ENCODE measurements at places on chromosomes 11 and 22. TPM values are rescaled to one million over a fixed set of nuclear protein-coding genes. Genes with fewer than 3 reads are reported as not detected.

The KDM4D gene
- 2.6 TPM for total RNA-seq

DNA sequence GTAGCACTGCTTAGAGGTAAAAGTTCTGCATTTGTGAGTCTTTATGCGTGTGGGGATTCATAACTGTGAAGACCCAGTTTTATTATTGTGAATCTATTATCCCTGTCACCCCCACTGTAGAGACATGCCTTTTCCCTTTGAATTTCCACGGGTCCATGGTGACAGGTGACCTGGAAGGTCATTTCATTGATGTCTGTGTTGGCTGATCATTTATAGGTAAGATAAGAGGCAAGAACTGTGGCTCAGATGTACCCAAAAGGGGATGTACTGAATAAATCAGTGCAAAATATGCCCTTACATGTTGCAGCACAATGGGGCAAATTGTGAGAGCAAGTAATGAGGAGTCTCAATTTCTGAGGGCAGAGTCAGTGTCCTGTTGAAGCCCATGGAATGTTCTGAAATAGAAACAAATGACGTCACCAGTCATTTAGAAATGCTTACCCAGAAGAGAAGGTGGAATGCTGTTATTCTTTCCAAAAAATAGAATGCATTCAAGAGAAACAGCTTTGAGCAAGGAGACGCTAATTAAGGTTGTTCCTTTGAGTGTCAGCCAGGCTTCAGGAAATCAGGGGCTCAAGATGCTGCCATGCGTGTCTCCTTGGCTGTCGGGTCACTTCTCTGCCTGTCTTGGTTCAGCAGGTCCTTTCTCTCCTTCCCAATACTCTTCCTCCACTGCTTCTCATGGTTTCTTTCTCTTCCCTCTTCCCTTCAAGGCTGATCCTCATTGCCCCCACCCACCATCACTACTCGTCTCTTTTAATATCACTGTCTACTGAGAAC is 118.7 kb upstream of the E2F8 start:
- H3K27ac ChIP-seq = no peak overlapping the region
- DNase-seq = no peak
- no peaks in the 10 kb centered on the region for H3K4me1 ChIP-seq
- H3K27me3 ChIP-seq = peaks cover 8% of the 10 kb centered on the region
- H3K4me3 ChIP-seq = no peak overlapping the region

DNA sequence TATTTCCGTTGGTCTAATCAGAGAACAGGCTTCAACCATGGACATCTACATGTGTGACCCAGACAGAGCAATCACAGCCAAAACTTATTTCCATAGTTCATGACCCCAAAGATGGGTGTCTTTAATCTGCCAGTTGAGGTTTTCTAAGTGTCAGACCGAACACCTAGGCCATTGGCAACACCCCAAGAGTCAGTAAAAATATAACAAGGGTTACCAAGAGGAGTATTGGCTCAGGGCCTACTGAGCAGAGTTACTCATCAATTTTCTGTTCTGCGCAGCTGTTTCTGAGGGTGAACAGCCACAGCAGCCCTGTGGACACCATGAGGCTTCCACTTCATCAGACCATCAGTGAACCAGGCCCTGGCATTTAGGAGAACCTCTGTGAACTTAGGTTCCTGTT is 18.8 kb downstream of the GUCD1 start:
- H3K27me3 ChIP-seq = no peaks in the 10 kb centered on the region
- no peak overlapping the region for H3K4me3 ChIP-seq
- H3K36me3 ChIP-seq = no peaks in the 10 kb centered on the region
- peaks cover 4% of the 10 kb centered on the region for H3K4me1 ChIP-seq
- DNase-seq = no peak
- H3K27ac ChIP-seq = no peak overlapping the region

- no peak overlapping the region for H3K27ac ChIP-seq
- no peaks in the 10 kb centered on the region for H3K36me3 ChIP-seq
- no peaks in the 10 kb centered on the region for H3K4me1 ChIP-seq
- H3K27me3 ChIP-seq = no peaks in the 10 kb centered on the region
- DNase-seq = no peak
Measured at GRCh38 chr22:23110190-23110921, 31.4 kb downstream of the RSPH14 start.

The SLC5A4 gene
- not detected for total RNA-seq

The PGA5 gene
- not detected for total RNA-seq

The HEPHL1 gene
- total RNA-seq = 0.09 TPM

DNA sequence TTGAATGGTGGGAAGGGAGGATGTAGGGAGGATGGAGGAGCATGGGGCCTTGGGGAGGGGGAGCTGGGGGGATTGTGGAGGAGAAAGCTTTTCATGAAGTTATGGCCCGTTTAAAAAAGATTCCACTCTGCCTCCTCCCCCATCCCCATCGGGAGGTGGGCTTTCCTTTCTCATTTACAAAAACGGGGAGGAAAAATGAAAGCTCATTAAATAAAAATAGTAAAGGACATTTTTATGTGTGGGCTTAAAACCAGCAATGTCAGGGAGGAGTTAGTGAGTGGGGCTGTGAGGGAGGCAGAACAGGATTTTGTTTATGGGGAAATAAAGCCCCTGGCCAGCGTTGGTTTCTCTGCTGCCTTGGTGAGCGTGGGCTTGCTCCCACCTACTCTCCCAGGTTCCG is 83.2 kb downstream of the ZBTB16 start:
- peaks cover 25% of the 10 kb centered on the region for H3K4me1 ChIP-seq
- no peaks in the 10 kb centered on the region for H3K27me3 ChIP-seq
- no peak for DNase-seq
- H3K4me3 ChIP-seq = no peak overlapping the region

DNA sequence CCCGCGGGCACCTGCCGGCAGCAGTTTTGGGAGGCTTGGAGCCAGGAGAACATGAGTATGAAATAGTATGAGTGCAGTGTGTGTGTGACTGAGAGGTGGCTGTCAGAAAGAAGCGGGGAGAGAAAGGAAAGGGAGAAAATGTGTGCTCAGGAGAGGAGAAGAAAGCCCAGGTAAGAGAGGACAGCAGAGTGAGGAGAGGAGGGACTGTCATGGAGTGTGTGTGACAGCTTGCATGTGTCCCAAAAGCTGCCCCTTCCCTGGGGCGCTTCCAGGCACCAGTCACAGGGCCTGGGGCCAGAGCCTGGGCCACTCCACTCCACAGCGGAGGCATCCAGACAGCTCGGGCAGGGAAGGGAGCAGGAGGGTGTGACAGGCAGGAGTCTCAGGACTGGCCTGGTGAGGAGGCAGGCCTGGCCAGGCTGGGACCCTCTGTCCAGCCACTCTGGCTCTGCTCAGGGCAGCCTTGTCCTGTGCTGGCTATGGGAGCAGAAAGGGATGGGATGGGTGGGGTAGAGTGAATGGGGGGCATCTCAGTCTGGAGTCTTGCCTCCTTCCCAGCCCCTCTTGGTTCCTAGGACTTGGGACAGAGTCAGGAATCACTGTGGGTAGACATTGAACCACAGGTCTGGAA is 949 bp downstream of the MMP11 start:
- no peak for DNase-seq
- H3K4me1 ChIP-seq = peaks cover 4% of the 10 kb centered on the region
- peak overlapping the region; percentile 15 for H3K27ac ChIP-seq
- H3K27me3 ChIP-seq = no peaks in the 10 kb centered on the region
- no peaks in the 10 kb centered on the region for H3K36me3 ChIP-seq

GRCh38 chr11:34044664-34045485 is 6.7 kb upstream of the CAPRIN1 start:
- no peak for DNase-seq
- no peaks in the 10 kb centered on the region for H3K36me3 ChIP-seq
- no peak overlapping the region for H3K4me3 ChIP-seq
- H3K27me3 ChIP-seq = no peaks in the 10 kb centered on the region

DNA sequence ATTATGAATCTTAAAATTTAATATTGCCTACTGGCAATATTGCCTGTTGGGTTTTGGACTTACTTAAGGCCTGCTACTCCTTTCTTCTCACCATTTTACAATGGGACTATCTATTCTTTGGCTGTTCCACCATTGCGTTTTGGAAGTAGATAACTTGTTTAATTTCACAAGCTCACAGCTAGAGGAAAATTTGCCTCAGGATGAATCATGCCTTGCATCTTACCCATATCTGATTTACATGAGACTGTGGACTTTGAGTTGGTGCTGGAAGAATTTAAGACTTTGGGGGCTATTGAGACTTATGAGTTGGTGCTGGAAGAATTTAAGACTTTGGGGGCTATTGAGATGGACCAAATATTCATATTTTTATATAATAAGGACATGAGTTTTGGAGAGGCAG is 662.6 kb downstream of the METTL15 start:
- H3K36me3 ChIP-seq = no peaks in the 10 kb centered on the region
- H3K4me1 ChIP-seq = no peaks in the 10 kb centered on the region
- no peak overlapping the region for H3K4me3 ChIP-seq

DNA sequence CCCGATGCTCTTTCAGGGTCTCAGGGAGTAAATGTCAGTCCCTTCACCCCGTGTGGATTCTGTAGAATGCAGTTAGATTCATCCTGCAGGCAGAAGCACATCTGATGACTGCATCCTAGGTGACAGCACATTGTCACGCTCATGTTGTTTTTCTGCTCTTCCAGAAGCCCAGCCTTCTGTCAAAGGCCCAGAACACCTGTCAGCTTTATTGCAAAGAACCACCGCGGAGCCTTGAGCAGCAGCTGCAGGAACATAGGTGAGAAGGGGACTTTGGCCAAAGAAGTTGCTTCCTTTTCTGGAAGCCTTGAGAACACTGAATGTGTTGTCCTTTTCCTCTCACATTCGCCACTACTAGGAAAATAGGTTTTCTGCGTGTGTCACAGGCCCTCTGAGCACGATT is 43.7 kb downstream of the PPP2R1B start:
- no peak overlapping the region for H3K4me3 ChIP-seq
- H3K4me1 ChIP-seq = peaks cover 4% of the 10 kb centered on the region
- H3K27me3 ChIP-seq = no peaks in the 10 kb centered on the region
- DNase-seq = no peak

GRCh38 chr11:103340956-103341355 is 231.7 kb downstream of the DYNC2H1 start:
- H3K27ac ChIP-seq = no peak overlapping the region
- no peaks in the 10 kb centered on the region for H3K36me3 ChIP-seq
- H3K27me3 ChIP-seq = no peaks in the 10 kb centered on the region
- no peaks in the 10 kb centered on the region for H3K4me1 ChIP-seq
- no peak overlapping the region for H3K4me3 ChIP-seq
- DNase-seq = no peak

GRCh38 chr11:68865241-68865640 is 23.5 kb upstream of the CPT1A start:
- H3K4me3 ChIP-seq = no peak overlapping the region
- no peak for DNase-seq
- H3K4me1 ChIP-seq = no peaks in the 10 kb centered on the region
- no peaks in the 10 kb centered on the region for H3K36me3 ChIP-seq
- no peak overlapping the region for H3K27ac ChIP-seq
- H3K27me3 ChIP-seq = no peaks in the 10 kb centered on the region

DNA sequence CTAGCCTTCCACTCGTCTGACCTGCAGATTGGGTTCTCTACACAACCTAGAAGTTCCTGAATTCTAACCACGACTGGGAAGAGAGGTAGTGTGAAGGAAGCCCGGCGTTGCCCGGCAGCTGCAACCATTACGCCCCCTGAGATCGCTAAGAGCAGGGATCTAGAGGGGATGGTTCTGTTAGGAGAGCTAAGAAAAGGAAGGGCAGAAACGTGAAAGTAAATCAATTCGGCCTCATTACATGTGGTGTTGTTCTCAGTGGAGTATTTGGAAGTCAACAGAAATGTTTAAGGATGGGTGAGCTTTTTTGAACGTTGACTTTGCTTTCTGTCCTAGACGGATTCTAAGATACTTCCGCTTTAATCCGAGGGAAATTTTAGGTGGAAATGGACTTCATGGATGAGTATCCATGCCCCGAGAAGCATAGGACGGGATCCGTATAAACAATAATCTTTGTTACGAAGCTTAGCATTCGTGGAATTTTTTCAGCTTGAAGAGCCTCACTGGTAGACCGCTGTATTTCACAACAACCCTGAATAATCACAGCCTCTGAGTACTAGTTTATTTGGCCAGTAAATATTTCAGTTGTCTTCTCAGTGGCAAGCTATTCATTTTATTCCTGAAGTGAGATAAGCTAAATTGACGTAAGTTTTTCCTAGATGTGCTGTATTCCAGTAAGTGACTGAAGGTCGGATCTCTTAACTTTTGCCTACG is 629 bp downstream of the ATP5MG start:
- no peak for DNase-seq
- no peaks in the 10 kb centered on the region for H3K27me3 ChIP-seq
- peak overlapping the region; percentile 83 for H3K4me3 ChIP-seq
- H3K27ac ChIP-seq = peak overlapping the region; percentile 85

The NLRP14 gene
- 0.27 TPM for total RNA-seq

DNA sequence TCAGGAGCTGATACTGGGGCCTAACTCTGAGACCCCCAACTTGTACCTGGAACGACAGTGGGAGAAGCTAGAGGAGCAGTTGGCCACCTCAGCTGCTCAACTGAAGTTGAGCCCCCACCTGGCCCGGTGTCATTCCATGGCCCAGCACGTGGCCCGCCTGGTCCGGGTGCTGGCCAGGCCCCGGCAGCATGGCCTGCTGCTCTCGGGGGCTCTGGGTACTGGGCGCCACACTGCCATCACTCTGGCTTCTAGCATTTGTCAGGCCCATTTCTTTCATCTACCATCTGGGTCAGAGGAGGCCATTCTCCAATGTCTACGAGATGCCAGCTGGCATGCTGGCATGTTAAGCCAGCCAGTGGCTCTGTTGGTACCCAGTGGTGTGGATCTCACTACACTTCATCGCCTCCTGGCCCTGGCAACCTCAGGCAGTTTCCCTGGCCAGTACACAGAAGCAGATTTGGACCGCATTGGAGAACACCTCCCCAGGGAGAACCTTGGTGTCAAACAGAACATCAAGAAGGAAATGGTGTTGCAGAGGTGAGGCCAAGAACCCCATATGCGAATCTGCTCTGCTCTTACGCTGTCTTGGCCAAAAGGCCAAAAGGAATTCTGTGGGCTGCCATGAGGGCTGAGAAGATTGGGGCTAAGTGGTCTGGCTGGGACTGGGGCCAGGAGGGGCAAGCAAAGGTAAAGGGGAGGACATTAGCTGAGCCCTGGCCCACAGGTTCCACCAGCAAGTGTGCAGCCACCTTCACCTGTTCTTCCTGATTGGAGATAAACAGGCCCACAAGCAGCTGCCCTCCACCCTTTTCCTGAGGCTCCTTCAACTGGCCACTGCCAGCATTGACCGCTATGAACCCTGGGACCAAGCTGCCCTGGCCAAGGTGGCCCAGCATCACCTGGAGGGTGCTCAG is 45.4 kb downstream of the RRP8 start:
- no peaks in the 10 kb centered on the region for H3K4me1 ChIP-seq
- no peak overlapping the region for H3K27ac ChIP-seq
- DNase-seq = no peak
- no peaks in the 10 kb centered on the region for H3K36me3 ChIP-seq
- no peak overlapping the region for H3K4me3 ChIP-seq

All from prostate gland (tissue), 2 donors.